ENCODE measurements at places on chromosomes 16 and 17.
A peak's percentile ranks its signal among the peaks of the same experiment; 100 is the strongest.

- no peak for DNase-seq
Measured at GRCh38 chr17:54901230-54901822, 674 bp downstream of the TOM1L1 start.

- no peak for DNase-seq
Measured at GRCh38 chr17:18381158-18381952, 3.8 kb downstream of the EVPLL start.

- DNase-seq = no peak
Measured at GRCh38 chr17:58493506-58493905, 5.3 kb upstream of the HSF5 start.

- peak; percentile 32 for DNase-seq
Measured at GRCh38 chr17:75010683-75011400, 1.6 kb upstream of the MRPL58 start.

- no peak for DNase-seq
Measured at GRCh38 chr16:52976539-52977167, 76.0 kb downstream of the CHD9NB start.

DNA sequence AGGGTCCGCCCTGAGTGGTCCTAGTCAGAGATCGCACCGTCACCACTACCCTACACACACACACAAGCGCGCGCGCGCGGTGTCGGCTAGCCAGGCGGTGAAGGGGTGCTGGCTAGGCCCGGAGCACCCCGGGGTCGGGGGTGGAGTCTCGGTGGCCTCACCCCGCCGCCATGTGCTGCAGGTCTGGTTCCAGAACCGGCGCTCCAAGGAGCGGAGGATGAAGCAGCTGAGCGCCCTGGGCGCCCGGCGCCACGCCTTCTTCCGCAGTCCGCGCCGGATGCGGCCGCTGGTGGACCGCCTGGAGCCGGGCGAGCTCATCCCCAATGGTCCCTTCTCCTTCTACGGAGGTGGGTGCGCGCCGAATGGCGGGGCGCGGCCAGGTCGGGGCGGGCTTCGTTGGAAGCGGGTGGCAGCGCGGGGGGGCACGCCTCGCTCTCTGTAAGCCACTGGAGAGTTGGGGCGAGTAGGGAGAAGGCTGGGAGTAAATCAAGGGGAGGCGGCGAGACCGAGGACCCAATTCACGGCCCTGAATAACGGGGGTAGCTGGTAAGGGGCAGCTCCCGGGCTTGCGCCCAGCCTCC is 4.8 kb downstream of the LHX1 start:
- no peak for DNase-seq

GRCh38 chr16:24149102-24149501 is 107.0 kb upstream of the CACNG3 start:
- DNase-seq = no peak

- no peak for DNase-seq
Measured at GRCh38 chr17:27579304-27579703, 51.7 kb upstream of the LGALS9 start.

DNA sequence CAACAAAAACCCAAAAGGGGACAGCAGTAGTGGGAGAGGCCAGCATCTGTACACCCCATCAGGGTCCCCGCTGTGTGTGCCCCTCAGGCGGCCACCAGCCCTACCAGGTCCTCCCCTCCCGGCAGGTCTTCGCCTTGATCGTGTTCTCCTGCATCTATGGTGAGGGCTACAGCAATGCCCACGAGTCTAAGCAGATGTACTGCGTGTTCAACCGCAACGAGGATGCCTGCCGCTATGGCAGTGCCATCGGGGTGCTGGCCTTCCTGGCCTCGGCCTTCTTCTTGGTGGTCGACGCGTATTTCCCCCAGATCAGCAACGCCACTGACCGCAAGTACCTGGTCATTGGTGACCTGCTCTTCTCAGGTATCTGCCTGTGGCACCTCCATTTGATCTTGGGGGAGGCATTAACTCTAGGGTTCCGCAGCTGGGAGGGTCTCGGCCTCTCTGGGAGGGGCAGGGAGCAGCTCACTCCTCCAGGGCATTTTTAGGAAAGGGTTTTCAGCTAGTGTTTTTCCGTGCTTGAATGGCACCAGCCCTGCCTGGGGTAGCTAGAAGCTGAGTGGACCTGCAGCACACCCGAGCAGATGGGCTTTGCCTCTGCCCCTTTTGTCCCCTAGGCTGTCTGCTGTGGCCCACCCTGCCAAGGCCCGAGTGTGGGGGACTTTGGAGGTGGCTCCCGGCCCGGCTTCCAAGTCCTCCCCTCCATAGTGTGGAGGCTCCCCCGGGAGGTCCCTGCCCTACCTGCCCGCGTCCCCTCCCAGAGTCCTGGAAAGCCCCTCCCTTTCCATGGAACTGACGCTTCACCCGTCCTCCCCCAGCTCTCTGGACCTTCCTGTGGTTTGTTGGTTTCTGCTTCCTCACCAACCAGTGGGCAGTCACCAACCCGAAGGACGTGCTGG is 2.6 kb downstream of the SYNGR2 start:
- DNase-seq = peak; percentile 30

GRCh38 chr17:3914312-3914670 is 2.0 kb downstream of the P2RX1 start:
- peak; percentile 44 for DNase-seq

DNA sequence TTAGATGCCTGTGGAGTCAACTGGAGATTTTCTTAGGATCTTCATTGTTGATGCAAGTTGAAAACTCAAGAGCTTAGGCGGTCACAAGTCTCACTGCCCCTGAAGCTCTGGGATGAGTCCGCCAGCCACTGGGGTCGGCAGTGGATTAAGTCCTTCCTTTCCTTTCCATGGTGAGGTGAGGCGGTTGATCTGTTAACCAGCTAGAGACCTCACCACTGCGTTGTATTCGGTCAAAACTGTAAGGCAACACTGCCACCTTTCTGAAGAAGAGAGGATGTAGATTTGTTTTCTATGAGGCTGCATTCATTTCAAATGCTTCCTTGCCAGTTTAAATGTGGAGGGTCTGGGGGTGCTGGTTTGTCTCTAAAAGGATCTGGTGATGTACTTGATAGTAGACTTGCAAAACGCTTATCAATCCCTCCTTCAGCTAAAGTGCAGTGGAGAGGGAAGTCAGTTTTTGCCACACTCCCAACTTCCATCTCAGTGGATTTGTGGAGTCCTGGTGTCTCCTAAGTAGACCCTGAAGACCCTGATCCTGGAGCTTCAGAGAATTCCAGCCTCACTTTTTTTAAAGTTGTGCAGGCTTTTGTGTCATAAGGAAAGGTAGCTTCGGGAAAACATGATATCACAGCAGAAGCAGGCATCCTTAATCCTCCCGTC is 1.7 kb downstream of the MYOCD start:
- no peak for DNase-seq

- DNase-seq = no peak
Measured at GRCh38 chr17:17989081-17989480, 16.4 kb downstream of the DRC3 start.

GRCh38 chr17:9928601-9929333 is 23.7 kb upstream of the RCVRN start:
- DNase-seq = no peak

GRCh38 chr16:85502357-85502756 is 110.8 kb upstream of the GSE1 start:
- DNase-seq = no peak

DNA sequence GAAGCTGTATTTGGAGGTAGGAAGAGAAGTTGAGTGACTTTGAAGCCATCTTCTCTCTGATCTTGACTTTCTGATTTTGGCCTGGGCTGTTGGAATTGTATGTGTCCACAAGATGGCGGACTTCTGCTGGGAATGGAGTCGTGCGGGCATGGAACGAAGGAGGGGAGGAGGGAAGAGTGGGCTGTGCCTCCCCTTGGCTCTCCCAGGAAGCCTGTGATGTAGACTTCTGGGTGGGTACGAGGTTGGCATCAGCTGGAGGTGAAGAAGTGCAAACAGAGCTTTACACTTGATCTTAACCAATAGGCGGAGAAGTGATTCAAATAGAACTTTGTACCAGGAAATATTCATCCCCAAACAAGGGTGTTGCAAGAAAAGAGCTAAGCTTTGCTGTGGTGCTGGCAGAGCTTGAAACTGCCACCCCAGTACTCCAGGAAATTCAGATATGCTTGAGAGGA is 7.4 kb upstream of the TMEM220 start:
- DNase-seq = peak; percentile 49

- DNase-seq = no peak
Measured at GRCh38 chr17:17170346-17170985, 35.7 kb downstream of the PLD6 start.

DNA sequence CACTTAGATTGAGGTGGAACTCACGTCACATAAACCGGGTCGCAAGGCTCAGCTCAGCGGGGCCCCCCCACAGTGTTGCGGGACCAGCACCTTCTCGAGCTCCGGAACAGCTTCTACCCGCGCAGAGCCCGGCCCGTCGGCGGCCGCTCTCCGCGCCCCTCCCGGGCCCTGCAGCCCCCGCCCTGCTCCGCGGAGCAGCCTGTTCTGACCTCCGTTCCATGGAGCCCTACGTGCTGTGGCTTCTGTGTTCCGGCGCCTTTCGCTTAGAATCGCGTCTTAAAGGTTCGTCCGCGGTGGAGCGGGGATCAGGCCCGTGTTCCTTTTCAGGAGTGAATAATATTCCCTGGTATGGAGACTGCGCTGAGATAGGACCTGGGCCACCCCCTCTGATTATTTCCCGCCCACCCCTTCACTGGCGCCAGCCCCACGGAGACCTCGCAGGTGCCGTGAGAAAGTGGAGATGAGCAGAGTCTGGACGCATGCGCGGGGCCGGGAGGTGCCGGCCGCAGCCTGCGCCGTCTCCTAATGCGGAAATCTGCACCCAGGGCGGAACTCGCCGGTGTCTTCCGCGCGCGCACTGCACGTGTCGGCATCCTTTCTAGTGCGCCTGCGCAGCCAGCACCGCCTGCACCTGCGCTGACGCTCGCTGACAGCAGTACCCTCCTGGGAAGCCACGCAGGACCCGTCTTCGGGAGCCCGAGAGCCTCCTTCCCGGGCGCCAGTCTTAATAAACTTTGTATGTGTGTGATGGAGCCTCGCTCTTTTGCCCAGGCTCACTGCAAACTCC is 30.9 kb downstream of the ZNF778 start:
- no peak for DNase-seq

DNA sequence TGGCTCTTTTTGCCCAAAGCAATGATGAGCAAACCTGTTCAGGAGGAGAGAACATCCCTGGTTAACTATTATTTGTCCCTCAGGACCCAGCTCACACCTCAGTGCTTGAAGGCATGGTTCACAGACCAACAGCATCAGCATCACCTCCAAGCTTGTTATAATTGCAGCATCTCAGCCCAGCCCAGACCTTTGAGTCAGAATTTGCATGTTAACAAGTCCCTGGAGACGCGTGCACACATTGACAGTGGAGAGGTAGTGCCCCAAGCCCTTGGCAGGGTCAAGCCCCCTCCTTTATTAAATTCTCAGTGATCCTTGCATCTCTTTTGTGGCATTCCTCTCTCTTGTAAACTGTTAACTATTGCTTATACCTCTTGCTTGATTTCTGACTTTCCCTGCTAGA is 488.6 kb downstream of the HAPSTR1 start:
- no peak for DNase-seq

DNA sequence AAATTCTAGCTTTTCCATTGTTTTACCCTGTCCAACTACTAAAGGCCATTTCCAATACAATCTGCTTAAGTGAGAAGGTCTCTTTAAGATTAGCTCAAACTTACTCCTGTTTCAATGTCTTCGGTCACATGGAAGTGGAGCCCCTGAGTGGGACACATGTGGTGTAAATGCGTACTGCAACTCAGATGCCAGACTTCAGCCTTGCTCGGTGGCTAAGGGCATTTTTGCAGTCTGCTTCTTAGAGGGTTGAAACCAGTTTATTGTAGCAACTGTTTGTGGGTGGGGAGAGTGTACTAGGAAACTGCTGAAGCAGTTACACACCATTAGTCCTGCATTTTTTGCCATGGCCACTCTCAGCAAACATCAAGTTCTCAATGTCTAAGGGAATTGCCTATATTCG is 140.6 kb downstream of the PARN start:
- DNase-seq = no peak

DNA sequence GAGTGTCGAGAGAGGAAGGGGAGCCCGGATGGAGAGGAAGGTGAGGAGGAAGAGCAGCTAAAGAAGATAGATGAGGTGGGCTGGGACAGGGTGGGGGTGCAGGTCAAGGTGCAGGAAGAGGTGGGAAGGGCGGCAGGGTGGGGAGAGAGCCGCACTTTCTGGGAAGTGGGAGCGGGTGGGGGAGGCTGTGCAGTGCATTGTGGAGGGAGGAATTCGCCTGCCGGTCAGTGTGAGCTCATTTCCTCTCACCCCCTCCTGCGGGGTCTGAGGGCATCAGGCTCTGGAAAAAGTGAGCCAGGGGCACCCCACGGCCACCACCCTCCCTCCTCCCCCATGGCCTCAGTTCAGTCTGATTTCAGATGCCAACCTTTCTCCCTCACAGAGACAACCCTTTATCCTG is 2.5 kb upstream of the ARHGAP23 start:
- no peak for DNase-seq

DNA sequence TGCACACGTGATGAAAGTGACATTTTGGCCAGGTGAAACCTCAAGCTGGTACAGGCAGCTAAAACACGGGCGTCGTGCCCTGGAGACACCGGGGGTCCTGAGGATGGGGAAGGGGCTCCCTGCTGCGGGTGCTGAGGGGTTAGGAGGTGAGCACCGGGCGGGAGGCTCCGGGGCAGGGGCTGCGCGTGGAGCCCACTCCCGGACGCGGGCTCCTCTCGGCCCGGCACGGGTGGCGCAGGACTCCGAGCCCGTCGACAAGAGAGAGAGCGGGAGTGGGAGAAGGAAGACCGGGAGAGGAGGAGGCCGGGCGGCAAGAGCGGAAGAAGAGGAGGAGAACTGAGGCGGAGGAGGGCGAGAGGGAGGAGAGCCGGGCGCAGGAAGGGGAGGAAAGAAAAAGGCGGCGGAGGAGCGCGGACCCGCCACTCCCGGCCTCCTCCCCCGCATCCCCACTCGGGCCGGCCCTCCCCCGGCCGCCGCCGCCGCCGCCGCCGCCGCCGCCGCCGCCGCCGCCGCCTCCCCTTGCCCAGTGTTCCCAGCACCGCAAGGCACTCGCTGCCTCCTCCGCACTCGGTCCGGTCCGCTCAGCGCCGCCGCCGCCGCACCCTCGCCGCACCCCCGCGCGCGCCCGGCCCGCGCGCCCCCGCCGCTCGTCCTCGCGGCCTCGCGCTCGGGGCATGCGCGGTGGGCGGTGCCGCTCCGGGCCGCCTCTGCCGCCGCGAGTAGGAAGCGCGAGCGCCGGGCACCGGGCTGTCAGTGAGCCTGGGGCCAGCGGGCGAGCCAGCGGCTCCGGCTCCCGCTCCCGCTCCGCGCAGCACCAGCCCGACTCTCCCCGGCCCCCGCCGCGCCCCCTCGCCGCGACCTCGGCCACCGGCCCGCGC is at the start of gene PRKCA:
Gene PRKCA (plus strand): TSS at position 750 of the 878 bp plus-strand sequence.
- peak; percentile 81 for DNase-seq

GRCh38 chr16:3266873-3267537 is 10.6 kb upstream of the MEFV start:
- no peak for DNase-seq

Measured in stimulated activated naive CD8-positive, alpha-beta T cell treated with anti-CD3 and anti-CD28 coated beads, Interleukin-15, Interleukin-2, amounts not matched to agents 100 U/mL and 50 U/mL, for 24 hours (primary cell).